Immature natural killer cell (primary cell): ENCODE measurements at places on chromosomes 3 and 15. TPM values are rescaled to one million over a fixed set of nuclear protein-coding genes. Genes with fewer than 3 reads are reported as not detected.

ZBBX gene
- not detected for polyA plus RNA-seq

TERC gene
- not detected for polyA plus RNA-seq

MKRN3 gene
- polyA plus RNA-seq, result not detected

- no peaks in the 10 kb centered on the region for H3K36me3 ChIP-seq
- DNase-seq, result no peak
- H3K27me3 ChIP-seq, result peaks cover 3% of the 10 kb centered on the region
- peaks cover 9% of the 10 kb centered on the region for H3K4me1 ChIP-seq
- H3K4me3 ChIP-seq, result no peak overlapping the region
- no peak overlapping the region for H3K27ac ChIP-seq
These were observed 30.3 kb downstream of the UMPS start for GRCh38 chr3:124760601-124761000.

- DNase-seq, result no peak
- H3K27ac ChIP-seq, result no peak overlapping the region
- H3K4me3 ChIP-seq, result no peak overlapping the region
These were observed 63.8 kb upstream of the SNRPA1 start for GRCh38 chr15:101358895-101359294.

GRCh38 chr3:69092030-69092516, 7.3 kb downstream of the ARL6IP5 start:
- peaks cover 2% of the 10 kb centered on the region for H3K27me3 ChIP-seq
- peaks cover 95% of the 10 kb centered on the region for H3K4me1 ChIP-seq

DNA sequence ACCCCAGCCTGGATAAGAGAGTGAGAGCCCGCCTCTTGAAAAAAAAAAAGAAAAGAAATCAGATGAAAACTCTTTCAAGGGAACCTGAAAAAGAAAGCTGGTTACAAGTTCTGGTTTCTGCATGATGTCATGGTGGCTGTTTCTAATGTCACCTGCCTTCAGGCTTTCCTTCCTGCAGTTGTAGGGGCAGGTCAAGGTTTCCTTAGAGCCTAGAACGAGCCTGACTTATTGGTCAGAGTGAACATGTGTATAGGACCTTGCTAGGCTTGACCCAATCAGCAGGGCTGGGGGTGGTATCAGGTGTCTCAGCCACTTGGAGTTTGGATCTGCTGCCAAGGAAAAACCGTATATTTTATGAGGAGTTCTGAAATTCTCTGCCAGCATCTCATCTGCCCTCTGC, 3.8 kb downstream of the IVD start:
- H3K4me3 ChIP-seq, result no peak overlapping the region
- no peak overlapping the region for H3K27ac ChIP-seq
- H3K27me3 ChIP-seq, result no peaks in the 10 kb centered on the region
- no peak for DNase-seq
- H3K4me1 ChIP-seq, result peaks cover 31% of the 10 kb centered on the region
